Activated CD8-positive, alpha-beta T cell treated with anti-CD3 and anti-CD28 coated beads for 36 hours (primary cell): ENCODE measurements at places on chromosomes 5 and 9. TPM values are rescaled to one million over a fixed set of nuclear protein-coding genes. Genes with fewer than 3 reads are reported as not detected.

The TXNDC8 gene
- total RNA-seq = not detected

The ESM1 gene
- 0.20 TPM for total RNA-seq

The HSPA9 gene
- 442 TPM for total RNA-seq

The SLC36A2 gene
- total RNA-seq = not detected

The MARCOL gene
- not detected for total RNA-seq

The HOMER1 gene
- 11.4 TPM for total RNA-seq

The ADAM19 gene
- total RNA-seq = 12.9 TPM

The SMIM33 gene
- 0.16 TPM for total RNA-seq

The C5orf52 gene
- total RNA-seq = not detected

The PHF24 gene
- not detected for total RNA-seq
